ENCODE measurements at places on chromosomes 4 and X. TPM values are rescaled to one million over a fixed set of nuclear protein-coding genes. Genes with fewer than 3 reads are reported as not detected.

SHISA3 gene
- total RNA-seq = 2.6 TPM

S100G gene
- not detected for total RNA-seq

DIPK2B gene
- not detected for total RNA-seq

MTMR8 gene
- total RNA-seq = not detected

SMIM31 gene
- not detected for total RNA-seq

TACR3 gene
- total RNA-seq = not detected

FRMD7 gene
- not detected for total RNA-seq

NALF2 gene
- not detected for total RNA-seq

SH2D1A gene
- not detected for total RNA-seq

PNMA6F gene
- not detected for total RNA-seq

MBNL3 gene
- total RNA-seq = 0.86 TPM

NAP1L3 gene
- 0.86 TPM for total RNA-seq

UCP1 gene
- total RNA-seq = not detected

PAGE2 gene
- not detected for total RNA-seq

PAK3 gene
- 0.58 TPM for total RNA-seq
